Erythroblast (primary cell): ENCODE measurements at places on chromosomes 16 and 17.

- DNase-seq = peak; percentile 71
Measured at GRCh38 chr17:410543-411401, 58.2 kb upstream of the RPH3AL start.

DNA sequence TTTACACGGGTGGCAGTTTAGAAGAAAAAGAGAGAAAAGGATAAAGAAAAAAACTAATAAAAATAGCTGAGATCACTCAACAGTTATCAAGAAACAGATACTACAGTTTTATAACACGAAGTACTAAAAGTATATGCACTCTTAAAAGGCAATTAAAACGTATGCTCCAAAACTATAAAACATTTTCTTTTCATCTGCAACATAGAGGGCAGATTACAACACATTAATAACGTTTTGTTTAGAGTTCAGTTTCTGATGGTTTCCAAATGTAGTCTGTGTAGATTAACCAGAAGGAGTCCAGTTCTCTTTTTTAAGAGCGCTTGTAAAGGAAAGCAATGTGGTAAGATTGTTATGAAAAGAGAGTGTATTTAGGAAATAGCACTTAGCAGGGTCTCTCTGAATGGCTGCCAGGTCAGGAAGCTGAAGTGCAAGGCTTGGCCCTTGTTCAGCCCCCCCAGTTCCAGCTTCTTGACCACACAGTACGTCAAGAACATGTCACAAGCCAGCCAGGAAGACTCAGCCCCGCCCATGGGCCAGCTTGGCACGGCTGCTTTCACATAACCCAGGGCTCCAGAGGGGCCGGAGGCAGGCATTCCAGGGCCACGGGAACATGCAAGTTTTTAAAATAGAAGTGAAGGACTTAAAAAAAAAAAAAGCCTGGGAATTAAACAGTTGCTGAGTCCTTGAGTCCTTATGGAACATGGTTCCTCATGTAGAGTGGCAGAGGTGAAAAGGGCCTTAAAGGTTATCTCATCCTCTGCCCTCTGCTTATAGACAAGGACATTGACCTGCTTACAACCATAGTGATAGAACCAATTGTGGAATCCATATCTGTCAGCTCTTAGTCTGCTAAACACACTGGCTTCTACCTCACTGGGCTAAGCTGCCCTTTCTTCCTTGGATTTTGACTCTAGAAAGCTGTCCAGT, 147.4 kb upstream of the TBX2 start:
- DNase-seq = no peak

DNA sequence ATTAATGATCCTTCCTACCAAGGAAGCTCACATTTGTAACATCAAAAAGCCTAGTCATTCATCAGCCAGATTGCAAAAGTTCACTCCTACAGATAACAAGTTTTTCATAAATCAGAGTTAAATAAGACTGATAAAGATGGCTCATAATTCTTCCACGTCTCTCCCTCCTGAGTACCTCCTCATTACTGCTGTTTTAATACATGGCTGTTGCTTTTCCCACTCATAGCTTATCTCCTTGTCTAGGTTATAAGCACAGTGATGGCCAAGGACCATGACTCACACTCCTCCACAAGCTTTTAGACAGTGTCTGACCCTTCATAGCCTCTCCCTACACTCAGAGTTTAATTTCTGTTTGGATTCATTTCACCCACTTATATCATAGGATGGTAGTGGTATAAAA, 100.9 kb upstream of the MON1B start:
- DNase-seq = no peak

DNA sequence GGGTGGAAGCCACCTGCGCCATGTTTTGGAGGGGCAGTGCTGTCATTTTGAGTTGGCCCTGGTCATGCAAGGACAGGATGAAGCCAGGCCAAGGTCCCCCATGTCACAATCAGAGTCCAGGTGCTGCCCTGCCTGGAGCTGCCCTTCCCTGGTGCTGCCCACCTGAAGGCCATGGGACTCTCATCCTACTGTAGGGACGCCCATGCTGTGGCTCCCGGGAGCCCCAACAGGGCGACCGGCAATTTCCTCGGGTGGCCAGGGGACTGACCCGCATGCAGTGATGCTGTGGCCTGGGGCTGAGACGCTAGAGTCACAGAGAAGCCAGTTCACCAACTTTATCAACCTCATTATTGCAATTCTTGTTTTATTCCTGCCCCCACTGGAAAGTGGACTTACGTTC, 8.0 kb downstream of the CCL17 start:
- no peak for DNase-seq

- no peak for DNase-seq
Measured at GRCh38 chr16:31388535-31388934, 4.6 kb upstream of the ITGAD start.

- no peak for DNase-seq
Measured at GRCh38 chr17:8105957-8106398, 12.3 kb downstream of the ALOXE3 start.

DNA sequence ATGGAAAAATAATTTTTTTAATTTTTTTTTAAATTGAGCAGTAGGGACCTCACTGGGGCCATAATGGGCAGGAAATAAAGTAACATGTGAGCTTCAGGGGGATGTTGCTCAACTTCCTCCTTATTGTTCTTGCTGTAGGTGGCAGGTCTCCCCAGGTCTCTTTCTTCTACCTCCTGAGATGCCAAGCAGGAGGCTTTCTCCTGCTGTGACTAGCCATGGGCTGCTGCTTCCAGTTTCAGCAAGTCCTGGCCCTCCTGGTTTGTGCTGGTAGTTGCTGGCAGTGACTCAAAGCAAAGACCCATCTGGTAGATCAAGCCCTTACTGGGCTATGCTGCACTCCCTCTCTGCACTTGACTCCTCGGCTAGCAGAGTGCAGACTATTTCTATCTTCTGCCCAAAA, 2.3 kb downstream of the DPEP2NB start:
- no peak for DNase-seq
